Caki2 (cell line): ENCODE measurements at places on chromosomes 2 and 18. TPM values are rescaled to one million over a fixed set of nuclear protein-coding genes. Genes with fewer than 3 reads are reported as not detected.

DNA sequence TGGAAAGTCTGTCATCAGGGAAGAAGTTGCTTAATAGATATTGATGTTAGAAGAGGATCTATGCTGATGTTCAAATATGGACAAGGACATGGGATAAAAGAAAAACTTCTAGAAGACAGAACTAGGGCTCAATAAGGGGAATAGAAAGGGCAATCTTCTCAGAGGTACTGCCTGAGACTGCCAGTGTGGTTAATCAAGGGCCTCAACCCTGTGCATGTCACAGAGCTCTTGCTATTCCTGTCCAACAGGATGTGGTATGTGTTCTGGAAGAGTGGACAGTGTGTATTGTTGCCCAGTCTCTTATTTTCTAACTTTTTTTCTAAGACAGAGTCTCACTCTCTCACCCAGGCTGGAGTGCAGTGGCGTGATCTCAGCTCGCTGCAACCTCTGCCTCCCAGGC is 27.8 kb upstream of the RNF125 start:
- DNase-seq, result no peak

DNA sequence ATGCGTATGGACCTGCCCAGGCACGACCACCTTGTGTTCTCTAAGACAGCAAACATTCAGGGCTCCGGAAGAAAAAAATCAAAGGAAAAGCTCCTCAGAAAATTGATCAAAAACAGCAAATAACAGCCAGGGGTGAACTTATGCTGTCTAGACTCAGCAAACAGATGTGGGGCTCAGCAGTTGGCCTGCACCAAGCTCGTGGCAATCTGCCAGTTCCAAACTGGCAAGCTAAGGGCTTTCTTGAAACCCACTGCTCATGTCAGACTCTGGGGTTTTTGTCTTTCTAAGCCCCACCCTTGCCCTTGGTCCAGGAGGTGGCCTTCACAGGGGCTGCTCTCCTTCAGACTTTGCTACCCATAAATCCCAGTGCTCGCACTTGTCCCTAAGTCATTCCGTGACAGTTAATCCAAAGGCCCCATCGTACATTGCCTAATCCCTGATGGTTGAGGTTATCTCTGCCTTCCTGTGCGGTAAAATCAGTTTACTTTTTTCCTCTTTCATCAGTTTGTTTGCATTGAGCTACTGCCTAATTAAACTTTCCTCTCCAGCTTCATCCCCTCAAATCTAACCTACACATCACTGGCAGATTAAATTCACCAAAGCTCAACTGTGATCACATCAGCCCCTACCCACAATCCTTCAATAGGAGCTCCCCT is 408.0 kb downstream of the LRATD1 start:
- no peak for DNase-seq

DNA sequence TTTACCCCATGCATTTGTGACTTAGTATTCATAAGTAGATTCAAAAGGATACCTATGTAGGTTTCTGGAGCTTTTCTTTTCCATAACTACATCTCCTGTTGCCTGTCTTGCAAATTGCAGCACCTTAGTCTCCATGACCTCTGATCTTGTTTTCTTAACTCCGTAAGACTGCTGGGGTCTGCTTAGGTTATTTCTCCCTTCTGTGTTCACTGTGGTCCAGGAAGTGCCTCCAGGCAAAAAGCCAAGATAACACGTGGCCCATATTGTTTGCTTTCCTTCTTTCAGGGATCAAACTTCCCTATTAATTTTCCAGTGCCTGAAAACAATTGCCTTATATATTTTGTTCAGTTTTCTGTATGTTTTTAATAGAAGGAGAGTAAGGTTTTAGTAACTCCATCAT is 86.4 kb downstream of the GCA start:
- DNase-seq, result no peak

DNA sequence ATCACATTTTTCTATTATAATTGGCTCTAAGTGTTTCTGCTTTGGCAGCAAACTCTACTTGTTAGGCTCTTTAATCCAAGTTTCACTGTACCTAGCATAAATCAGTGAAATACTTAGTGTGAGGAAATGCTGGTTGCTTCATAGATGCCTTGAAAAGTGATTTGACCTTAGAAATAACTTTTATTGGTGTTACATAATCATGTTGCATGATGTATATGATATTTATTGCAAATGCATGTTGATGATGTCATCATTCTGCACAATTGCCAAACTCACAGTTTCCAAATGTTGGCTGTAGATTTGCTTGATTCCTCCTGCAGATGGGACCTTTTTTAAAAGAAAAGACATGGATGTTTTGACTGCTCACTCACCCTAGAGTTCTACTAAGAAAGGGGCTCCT is 137.6 kb upstream of the BCL2L11 start:
- DNase-seq, result no peak

- DNase-seq, result no peak
These were observed 199.1 kb downstream of the PRKCE start for GRCh38 chr2:45850558-45850957.

DNA sequence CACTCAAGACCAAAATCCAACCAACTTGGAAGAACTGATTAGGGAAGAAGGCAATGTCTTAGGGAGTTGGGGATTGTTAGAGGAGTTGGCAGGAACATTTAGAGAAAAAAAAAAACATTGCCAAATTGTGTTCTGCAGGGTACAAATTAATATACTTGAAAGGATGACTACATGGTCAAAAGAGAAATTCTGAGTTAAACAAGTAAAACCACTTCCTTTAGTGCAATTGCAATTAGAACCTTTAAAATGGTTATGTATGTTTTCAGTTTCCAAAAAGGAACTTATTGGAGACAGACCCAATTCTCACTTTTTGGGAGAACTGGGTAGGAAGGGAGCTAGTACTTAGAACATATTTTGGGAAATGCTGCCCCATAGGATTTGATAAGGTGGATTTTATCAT is 137.9 kb downstream of the GPD2 start:
- no peak for DNase-seq

DNA sequence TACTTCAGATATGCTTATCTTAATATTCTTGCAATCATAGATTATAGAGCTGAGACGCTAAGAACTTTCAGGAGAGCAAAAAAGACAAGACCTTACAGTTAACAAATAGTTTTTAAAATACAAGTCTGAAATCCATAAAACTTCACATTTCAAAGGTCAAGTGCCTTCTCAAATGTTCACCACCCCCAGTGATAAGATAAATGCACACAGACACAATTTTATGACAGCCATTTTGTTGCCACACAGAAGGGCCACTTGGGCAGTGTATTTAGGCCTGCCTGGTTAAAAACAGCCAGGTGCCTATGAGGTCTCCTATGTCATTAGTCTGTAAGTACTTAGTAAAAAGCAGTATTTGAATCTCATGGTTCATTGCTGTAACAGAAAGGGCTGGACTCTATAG is 8.1 kb upstream of the PSTPIP2 start:
- DNase-seq, result no peak

DNA sequence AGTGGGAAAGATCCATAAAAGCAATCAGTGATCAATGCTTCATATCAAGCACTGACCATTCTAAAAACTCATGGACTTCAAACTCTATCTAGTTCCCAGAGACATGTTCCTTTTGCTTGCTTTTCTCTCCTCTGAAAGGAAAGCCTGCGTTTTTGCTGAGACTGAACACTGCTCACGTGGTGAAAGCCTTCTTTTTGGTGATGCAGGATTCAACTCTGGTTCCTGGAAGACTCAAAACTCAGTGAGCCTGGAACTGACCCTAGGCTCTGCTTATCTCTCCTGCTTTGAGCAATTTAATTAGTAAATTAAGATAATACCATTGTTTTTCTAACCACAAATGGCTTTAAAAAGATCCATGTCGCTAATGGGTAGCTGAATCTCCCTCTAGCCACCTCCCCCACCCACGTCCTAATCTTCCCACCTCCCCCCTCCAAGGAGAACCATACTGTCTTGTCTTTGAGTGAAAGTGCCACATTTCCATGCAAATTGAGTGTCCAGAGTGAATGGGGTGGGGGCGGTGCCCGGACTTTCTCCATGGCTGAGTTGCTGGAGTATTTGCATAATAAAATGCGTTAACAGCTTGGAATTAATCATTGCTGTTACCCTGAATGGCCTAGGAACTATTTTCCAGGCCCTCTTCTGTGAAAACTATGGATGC is 130.5 kb downstream of the BCL11A start:
- no peak for DNase-seq

DNA sequence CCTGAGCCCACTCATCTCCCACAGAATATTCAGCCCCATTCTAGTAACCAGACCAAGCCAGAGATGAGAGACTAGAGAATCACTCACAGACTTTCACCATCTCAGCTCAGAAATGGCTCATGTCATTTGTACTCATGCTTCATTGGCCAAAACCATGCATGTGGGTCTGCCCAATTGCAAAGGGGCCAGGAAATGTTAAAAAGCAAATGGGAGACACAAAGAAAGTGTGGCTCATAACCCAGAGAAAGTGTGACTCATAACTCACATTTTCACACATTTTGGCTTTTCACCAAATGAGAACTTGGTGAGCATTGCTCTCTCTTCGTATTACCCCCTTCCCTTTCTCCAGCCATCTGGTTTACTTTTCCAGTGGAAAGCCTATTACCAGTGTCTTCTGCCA is 66.2 kb downstream of the MDH1 start:
- no peak for DNase-seq

DNA sequence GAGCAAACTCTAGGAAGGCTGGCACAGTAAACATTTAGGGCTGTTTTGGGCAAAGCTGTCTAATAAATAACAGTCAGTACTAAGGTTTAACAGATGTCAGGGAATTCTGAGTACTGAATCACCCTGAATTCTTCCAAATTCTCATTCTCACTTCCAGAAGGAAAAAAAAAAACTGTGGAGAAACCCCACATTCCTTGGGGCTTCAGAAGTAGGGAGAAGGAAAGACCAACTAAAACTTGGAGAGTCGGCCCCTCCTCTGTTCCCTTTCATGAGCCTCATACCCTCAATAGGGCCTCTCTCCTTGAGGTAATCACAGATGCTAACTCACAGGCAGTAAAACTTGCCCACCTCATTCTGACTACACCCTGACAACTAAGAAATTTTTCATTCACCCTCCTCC is 62.1 kb downstream of the CCDC148 start:
- DNase-seq, result no peak

DNA sequence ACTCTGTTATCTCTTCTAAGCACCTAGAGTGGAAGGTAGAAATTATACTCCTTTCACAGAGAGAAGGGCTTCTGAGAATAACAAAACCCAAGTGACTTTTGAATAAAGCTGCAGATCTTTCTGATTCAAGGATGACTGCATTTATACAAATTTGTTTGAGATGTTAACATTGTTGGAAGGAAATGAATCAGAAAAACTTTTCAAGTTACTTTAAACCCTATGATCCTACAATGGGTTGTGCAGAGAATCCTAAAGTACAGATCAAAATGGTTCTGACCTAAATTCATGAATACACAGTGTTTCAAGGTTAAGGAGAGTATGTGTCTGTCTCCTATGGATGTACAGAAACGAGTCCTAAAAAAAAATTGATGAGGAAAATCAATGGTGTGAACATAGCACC is 1.8 kb downstream of the RFTN2 start:
- DNase-seq, result no peak

SUMO1 gene
- total RNA-seq, result 256 and 266 TPM in 2 replicates

CACNB4 gene
- total RNA-seq, result 0.10 and 0.17 TPM in 2 replicates

CNTNAP5 gene
- not detected in 2 replicates for total RNA-seq

LINC00305 gene
- not detected in 2 replicates for total RNA-seq
